Fibroblast of skin of left biceps (primary cell): ENCODE measurements at places on chromosomes 16 and 17.
A peak's percentile ranks its signal among the peaks of the same experiment; 100 is the strongest.

GRCh38 chr17:58779446-58779845 lies 23.8 kb downstream of the PPM1E start:
- no peak for DNase-seq

- no peak for DNase-seq
Observed at GRCh38 chr16:56311208-56312027, 113.9 kb downstream of the AMFR start.

GRCh38 chr16:82891424-82891823 lies 264.7 kb downstream of the CDH13 start:
- DNase-seq, result no peak

DNA sequence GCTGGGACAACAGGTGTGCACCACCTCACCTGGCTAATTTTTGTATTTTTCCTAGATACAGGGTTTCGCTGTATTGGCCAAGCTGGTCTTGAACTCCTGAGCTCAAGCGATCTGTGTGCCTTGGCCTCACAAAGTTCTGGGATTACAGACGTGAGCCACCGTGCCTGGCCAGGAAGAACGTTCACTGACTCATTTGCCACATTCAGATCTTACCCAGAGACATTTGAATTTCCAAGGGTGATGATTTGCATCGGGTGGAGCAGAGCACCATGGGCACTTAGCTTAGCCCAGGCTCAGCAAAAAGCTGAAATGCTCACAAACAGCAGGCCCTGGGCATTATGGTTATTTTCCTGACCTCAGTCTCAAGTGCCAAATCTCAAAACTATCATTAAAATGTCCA lies 14.5 kb upstream of the ADORA2B start:
- no peak for DNase-seq

GRCh38 chr17:29004081-29004692 lies 1.6 kb downstream of the SEZ6 start:
- DNase-seq, result no peak

DNA sequence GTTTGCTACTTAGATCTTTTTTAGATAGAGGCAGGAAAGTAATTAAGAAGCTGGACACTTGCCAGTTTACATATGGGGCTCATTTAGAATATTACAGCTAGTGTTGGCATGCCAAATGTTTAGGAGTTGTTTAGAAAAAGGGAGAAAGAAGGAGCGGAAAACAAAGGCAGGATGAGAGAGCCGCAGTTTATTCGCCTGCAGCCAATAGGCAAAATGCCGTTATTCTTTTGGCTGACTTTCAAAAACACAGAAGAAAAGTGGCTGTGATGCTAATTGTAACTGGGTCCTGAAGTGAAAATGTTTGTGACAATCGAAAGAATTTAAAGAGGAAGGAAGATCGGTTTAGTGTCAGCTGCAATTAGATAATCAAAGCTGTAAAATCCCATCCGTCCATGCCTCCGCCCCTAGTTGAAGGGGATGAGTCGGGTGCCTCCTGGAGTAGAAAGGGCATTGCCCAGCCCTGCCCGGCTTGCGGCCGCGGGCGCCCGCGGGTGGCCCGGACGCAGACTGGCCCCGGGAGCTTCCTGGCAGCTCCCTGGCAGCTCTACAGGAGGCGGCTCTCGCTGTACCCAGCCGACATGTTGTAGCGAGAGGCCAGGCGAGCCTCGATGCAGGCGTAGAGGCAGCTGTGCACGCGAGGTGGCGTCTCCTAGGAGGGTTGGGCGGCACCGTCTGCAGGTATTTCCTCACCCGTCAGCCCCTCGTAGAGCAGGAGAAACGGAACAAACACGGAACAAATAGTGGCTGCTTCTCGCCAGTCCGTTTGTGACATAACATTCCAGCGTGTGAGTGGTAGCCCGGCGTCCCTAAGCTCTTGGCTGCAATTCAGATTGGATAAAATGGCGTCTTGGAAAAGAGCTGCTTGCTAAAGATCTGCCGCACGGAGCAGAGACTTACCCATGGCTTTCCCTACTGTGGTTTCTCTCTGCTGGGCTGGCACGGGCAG lies 82.2 kb downstream of the TNRC6C start:
- DNase-seq, result no peak

DNA sequence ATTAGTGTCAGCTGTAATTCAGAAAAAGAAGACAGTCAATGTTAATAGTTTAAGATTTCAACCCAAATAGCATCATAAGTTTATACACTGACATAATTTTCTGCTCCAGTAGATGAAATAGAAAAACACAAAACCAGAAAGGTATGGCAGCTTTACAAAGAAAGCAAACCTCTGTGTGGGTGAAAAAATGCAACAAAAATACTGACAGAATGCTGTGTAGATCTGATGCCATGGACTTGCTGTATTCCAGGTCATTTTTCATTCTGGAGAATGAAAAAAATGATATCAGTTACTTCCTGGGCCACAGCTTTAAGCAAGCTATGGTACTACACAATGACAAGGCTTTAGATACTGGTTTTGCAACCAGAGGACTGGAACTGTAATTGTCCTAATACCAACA lies 116.0 kb downstream of the MAP2K4 start:
- no peak for DNase-seq

DNA sequence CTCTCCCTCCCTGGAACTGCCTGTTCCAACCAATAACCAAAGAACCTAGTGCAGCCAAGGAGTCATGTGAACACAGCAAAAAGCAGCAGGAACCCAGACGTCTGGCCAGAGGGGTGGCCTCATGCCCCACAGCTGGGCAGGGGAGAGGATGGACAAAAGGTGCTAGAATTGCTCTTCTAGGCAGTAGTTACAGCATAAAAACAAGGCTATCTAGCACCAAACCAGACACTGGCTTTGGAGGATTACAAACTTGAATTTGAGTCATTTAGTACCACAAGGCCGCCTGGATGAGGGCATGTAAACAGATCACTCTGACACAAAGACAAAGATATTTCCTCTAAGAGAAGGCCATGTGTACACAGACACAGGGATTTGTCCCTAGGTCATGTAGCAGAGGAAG lies 423.3 kb upstream of the MAF start:
- no peak for DNase-seq

GRCh38 chr17:37130984-37131446 lies 182.3 kb downstream of the AATF start:
- DNase-seq, result no peak

DNA sequence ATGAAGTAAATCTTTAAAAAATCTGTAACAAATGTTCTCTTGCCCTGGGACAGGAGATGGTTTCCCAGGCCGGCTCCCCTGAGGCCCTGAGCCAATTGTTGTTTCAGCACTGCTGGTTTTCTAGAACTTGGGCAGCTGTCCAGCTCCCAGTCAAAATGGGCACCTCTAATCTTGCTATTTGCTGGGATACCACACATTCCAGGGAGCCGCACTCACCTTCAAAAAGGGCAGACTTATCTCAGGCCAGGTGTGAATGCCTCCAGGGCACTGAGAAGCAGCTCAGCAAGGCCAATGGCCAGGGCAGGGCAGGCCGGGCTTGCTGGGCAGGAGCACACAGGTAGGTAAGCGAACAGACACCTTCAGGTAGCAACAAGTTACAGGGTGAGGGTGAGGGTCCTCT lies 24.4 kb downstream of the TRIM16 start:
- no peak for DNase-seq

GRCh38 chr16:24758373-24758772 lies 28.9 kb downstream of the TNRC6A start:
- no peak for DNase-seq

- no peak for DNase-seq
Observed at GRCh38 chr17:45784293-45784740, at the start of gene CRHR1. Gene CRHR1 (plus strand): TSS chr17:45784320. CDS start chr17:45784545, 225 bp downstream.

DNA sequence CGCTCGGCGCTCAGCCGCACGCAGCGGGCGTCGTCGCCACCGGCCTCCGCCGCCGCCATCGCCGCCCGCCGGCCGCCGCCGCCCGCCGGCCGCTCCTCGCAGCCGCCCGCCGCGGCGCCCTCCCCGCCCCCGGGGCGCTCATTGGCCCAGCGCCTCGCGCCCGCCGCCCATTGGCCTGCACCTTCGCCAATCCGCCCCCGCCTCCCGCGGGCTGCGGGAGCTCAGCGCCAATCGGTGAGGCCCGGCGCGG lies at the start of gene PGP:
Gene PGP (minus strand): TSS at position 122 of the 250 bp plus-strand sequence. CDS start 63 bp downstream, at position 59.
- no peak for DNase-seq

GRCh38 chr17:82343560-82343959 lies 10.0 kb upstream of the SECTM1 start:
- DNase-seq, result no peak

DNA sequence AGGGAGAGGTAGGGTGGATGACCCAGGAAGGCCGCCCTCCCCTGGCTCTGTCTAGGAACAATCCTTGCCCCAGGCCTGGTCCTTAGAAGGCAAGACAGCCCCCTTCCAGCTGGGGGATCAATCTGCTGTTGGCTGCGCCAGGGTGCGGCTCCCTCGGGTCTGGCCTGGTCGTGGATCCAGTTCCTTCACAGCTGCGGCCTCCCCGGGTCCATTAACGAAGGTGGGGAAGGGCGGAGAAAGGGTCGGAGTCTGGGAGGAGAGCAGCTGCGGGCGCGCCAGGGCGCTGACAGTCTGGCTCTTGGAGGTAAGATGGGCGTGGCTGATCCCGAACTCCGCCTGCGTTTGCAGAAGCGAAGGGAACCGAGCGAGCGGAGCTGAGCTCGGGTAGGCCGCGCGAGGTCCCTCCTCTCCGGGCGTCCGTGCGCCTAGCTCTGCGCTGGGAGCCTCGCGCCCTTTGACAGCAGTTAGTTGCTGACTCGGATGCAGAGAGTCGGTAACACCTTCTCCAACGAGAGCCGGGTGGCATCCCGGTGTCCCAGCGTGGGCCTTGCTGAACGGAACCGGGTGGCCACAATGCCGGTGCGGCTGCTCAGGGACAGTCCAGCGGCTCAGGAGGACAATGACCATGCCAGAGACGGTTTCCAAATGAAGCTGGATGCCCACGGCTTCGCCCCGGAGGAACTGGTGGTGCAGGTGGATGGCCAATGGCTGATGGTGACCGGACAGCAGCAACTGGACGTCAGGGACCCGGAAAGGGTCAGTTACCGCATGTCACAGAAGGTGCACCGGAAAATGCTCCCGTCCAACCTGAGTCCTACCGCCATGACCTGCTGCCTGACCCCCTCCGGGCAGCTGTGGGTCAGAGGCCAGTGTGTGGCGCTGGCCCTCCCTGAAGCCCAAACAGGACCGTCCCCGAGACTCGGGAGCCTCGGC lies at the start of gene HSPB9:
Gene HSPB9 (plus strand): TSS at position 434 of the 933 bp plus-strand sequence. CDS start 47 bp downstream, at position 481.
- no peak for DNase-seq

- DNase-seq, result no peak
Observed at GRCh38 chr17:51083981-51084380, 36.7 kb downstream of the SPAG9 start.

GRCh38 chr17:37490638-37491614 lies 1.2 kb downstream of the DUSP14 start:
- DNase-seq, result no peak

GRCh38 chr16:56436258-56436657 lies 10.9 kb upstream of the AMFR start:
- no peak for DNase-seq

GRCh38 chr17:78645421-78646295 lies 68.5 kb upstream of the DNAH17 start:
- no peak for DNase-seq

- DNase-seq, result peak; percentile 93
Observed at GRCh38 chr17:57948555-57949420, 6.4 kb downstream of the CUEDC1 start.

GRCh38 chr17:20063665-20064648 lies 54.8 kb downstream of the SPECC1 start:
- peak; percentile 67 for DNase-seq

GRCh38 chr17:8060274-8060673 lies 21.4 kb downstream of the ALOX15B start:
- peak; percentile 19 for DNase-seq

DNA sequence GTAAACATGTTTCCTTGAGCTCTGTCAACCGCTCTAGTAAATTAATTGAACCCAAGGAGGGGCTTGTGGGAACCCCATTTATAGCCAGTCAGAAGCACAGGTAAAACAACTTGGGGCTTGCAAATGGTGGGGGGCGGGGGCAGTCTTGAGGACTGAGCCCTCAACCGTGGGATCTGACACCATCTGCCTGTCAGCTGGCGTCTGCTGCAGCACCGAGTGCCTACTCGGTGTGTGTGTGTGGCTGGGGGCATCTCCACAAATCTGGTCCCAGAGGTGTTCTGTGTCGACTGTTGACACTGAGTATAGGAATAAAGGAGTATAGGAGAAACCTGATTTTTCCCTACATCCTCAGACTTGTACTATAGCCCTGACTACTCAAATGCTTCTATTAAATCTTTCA lies 20.6 kb downstream of the CREBBP start:
- no peak for DNase-seq

DNA sequence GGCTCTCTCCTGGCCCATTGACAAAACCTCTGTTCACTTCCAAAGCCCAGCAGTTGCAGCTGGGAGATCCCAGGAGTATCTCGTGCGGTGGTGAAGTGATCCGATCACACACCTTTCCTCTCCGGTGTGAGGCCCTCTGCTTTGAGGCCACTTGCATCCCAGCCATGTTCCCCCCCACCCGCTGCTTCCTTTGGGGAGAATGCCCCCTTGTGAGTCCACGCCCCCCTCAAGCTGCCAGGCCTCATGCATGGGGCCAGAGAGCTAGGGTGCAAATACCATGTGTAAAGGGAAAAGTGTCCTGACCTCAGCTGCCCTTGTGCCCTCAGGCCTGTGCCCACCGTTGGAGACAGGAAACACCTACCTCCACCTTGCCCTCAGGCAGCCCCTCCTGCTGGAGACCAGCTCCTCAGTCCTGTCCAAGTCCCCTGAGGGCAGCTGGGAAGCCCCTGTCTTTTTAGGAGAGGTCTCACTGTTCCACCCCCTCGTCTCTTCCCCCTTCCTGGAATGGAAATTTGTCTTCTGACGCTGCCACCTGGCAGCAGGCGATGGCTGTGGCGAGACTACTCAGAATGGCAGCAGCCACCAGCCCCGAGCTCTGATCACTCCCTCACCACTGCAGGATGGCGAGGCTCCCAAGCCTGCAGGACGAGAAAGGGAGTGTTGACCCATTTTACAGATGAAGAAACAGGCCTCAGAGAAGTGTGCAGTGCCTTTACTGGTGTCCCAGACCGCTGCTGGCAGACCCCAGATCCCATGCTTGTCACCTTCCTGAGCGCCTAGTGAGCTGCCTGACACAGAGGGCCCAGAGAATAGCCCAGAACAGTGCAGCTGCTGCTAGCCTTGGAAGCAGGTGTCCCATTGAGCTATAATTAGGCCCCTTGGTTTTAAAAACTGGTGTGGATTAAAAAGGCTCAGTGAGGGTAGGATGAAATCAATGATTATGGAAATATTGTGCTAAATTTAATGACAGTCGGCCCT lies 120.6 kb upstream of the CACNG5 start:
- no peak for DNase-seq

DNA sequence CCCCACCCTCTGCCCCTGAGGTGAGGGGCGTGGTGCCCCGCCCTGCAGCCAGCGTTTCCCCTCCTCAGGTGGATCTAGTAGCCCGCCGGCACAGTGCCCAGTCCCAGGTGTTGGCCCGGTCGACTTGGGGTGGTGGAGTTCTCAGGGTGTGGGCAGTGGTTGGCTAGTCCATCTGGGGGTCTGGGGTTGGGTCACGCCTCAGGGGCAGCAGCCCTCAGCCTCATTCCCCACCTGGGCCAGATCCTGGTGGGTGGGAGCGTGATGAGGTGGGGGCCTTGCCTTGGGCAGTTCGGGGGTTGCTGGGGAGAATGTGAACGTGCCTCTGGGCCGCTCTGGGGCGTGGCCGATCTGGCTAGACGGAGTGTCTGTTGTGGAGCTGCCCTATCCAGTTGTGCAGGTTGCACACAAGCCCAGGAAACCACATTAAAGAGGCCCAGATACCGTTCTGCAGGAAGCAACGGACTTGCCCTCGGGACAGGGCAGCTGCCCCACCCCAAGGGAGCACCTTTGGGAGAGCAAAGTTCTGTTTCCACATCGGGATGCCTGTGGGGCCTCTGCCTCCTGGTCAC lies 32.0 kb downstream of the GSE1 start:
- no peak for DNase-seq

GRCh38 chr17:16322636-16323035 lies 30.6 kb downstream of the CENPV start:
- DNase-seq, result peak; percentile 38

- no peak for DNase-seq
Observed at GRCh38 chr17:62714016-62714777, 86.7 kb downstream of the MRC2 start.
